Fibroblast of the aortic adventitia (primary cell): ENCODE measurements at places on chromosomes 3 and 15. TPM values are rescaled to one million over a fixed set of nuclear protein-coding genes. Genes with fewer than 3 reads are reported as not detected.

DNA sequence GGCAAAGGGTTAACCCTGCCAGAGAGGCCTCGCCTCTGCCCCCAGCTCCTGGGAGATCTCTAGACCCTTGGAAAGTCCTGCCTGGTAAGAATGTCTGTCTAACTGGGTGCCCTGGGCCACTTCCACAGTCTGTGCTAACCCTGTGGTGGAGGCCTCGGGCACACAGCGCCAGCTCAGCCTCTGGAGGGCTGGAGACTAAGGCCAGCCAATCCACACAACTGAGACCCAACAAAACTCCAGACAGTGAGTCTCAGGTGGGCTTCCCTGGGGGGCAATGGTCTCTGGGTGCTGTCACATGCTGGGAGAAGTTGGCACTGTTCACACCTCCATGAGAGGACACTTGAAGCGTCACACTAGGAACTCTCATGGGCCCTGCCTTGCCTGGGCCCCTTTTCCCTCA lies 19.5 kb downstream of the ZXDC start:
- DNase-seq = no peak

DNA sequence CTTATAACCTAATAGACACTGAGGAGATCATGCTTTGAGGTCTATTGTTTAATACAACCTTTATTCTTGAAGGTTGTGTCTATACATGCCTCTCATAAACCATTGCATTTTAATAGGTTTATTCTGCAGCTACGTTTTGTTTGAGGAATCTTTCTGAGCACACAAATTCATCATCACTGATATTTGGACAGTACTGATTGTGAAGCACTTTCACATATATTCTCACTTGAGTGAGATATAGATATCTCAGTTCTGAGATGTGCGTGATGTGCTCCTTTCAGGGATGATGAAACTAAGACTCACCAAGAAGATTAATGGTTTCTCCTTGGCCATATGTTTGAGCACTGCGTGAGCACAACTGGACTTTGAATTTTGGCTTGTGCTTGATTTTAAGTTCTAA lies 374.4 kb downstream of the LPP start:
- no peak for DNase-seq

GRCh38 chr3:15983232-15983631 lies 185.5 kb upstream of the ANKRD28 start:
- DNase-seq = peak; percentile 88

DNA sequence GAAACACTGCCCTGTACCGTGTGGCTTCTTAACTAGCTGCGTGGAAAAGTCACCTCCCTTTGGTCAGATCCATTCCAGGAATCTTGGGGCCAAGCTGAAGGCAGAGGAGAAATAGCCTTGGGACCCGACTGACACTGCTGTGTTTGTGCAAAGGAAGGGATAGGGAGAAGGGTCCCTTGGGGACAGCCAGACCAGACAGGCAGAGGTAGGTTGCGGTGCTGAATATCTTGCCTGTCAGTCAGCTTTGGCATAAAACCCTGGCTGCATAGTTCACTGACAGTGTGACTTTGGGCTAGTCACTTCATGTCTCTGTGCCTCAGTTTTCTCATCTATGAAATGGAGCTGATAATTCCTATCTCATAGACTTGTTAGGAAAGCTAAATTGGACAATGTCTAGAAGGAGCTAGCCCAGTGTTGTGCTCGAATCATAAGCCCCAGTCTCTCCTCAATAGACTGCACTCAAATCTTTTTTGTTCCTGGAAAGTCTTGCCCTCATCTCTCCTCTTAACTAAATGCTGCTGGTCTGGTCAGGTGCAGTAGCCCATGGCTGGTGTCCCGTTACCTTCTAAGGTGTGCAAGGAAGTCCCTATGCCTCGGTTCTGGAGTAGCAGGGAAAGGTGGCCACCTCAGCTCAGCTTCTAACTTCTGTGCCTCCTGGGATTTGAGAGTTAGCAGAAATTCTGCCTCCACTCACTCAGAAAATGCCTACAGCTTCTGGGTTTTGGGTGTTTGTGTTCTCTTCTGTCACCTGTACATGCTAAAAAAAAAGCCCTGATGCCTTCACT lies 25.8 kb downstream of the FGD5 start:
- DNase-seq = no peak

DNA sequence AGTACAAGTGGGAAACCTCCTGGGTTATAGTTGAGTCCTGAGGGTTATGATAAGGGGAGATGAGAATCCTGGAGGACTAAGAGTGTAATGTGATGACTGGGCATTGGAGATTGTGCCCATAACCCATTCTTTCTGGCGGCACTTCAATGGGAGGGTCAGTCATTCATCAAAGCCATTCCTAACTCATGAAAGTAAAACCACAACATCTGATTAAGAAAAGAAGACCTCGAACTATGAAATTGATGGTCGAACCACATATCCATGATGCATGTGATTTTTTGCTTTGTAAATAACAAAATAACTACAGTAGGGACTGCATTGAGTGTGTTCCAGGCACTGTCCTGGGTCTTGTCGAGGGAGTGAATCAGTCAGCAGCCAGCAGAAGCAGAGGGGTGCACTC lies 215.1 kb downstream of the SHQ1 start:
- DNase-seq = no peak

DNA sequence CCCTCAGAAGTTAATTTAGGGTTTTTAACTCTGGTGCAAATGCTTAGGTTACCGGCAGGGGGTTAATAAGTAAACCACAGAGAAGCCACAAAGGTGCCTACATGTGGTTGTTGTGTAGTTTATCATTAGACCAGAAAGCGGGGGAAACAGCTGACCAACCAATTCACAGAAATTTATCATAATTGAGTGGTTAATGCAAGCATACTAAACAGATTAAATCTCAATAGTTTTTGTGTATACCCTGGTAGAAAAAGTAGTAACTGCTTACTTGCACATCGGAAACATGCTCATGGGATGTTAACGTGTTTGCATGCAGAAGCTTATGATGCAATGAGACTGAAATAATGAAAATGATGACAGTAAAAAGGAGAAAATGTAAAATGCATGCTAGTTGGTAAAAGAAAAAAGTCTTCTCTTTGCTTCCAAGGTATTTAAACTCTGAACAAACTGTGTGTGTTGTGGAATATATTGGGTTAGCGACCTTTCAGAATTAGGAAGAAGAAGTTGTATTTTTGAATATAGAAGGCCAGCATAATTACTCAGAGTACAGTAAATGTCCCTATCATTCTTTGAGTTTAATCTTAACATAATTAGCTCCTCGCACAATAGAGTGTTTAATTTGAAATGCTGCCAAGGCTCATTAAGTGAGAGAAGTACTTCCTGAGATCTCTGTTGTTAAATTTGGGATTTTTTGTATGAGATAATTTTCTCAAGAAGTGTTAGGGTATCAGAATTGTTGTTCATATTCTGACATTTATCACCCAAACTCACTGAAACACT lies 316.2 kb downstream of the PTPRG start:
- peak; percentile 58 for DNase-seq

DNA sequence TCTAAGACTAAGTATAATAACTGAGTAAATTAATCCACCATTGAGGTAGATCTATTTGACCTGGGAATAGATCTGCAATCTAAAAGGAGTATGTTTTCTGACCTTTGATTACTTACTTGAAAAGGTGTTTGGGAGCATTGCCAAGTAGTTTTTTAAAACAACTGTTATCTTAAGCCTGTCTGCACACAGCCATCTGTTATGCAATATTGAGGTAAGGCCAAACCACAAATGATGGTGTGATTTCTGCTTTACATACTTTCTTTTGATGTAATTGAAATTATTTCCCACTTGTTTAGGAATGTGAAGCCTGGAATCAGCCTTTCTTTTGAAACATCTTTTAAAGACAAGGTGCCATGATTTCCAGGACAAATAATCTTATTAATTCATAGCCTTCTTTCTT lies 274.0 kb downstream of the BBX start:
- peak; percentile 90 for DNase-seq

DNA sequence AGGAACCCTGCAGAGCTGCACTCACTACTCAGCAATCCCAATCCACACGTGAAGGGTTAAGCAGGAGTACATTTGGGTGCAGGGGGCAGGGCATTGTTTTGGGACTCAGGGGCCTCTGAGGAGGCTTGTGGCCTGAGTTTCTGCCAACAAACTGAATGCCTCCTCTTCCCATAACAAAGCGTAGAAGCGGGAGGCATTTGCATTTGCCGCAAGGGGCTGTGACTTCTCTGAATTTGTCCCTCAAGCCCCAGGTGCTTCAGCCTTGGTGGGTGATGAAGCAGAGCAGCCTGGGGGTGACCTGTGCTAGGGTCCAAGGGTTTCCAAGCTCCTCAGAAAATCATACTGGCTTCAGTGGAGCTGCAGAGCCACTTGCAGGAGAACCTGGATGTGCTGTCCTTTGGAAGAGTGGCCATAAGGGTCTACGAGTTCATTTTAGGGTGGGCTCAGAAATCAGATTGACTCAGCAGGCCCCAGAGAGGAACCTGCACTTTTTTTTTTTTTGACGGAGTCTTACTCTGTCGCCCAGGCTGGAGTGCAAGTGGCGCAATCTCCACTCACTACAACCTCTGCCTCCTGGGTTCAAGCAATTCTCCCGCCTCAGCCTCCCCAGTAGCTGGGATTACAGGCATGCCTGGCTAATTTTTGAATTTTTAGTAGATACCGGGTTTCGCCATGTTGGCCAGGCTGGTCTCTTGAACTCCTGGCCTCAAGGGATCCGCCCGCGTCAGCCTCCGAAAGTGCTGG lies 1.4 kb upstream of the RPSA start:
- no peak for DNase-seq

- peak; percentile 20 for DNase-seq
Observed at GRCh38 chr3:117844676-117845075, 1135.1 kb downstream of the TUSC7 start.

DNA sequence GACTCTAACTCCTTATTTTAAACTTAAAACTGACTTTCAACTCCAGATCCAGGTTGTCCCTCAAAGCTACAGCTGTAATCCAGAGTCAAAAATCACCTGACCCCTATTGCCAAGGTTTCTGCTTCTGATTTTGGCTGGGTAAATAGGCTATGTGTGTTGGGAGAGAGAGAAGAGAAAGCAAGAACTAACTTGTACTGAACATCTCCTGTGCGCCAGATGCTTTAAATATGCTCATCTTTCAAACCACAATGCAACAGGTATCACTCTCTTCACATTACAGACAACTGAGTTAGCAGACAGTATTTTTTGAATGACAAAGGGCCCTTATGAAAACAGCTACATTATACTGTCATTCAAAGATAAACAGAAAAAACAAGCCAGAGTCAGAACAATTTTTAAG lies 7.0 kb downstream of the WWTR1 start:
- no peak for DNase-seq

GRCh38 chr15:47872208-47872607 lies 154.9 kb downstream of the SEMA6D start:
- DNase-seq = no peak

DNA sequence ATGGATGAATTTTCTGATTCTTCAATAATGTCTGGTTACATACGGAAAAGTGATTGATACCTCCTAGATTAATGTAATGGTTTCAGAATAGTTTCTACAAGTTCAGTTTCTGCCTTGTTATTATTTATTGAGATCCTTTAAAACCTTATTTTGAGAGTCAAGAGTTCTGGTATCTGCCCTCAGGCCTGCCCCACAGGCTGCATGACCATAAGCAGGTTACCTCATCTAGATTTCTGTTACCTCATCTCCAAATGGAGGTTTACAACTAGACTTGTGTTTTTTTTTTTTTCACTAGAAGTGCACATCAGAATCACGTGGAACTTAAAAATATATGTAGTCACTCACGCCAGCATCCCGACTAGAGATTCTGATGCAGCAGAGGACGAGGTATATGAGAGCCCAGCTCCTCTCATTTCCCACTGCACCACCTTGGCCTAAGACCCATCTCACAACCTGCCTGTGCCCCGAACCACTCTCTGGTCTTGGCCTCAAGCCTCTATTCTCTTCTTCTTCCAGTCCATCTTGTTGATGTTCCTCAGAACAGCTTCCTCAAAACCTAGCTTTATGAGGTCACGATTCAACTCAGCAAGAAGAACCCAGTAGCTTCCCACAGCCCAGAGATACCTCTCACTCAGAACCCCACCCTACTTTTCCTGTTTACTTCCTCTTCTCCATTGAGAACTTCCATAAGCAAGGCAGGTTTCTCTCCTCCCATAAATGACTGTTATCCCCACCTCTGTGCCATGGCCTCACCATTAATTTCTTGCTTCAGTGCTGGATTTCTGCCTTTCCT lies 353.4 kb downstream of the CHST2 start:
- no peak for DNase-seq

- DNase-seq = no peak
Observed at GRCh38 chr15:68789534-68790241, 31.0 kb downstream of the ANP32A start.

DNA sequence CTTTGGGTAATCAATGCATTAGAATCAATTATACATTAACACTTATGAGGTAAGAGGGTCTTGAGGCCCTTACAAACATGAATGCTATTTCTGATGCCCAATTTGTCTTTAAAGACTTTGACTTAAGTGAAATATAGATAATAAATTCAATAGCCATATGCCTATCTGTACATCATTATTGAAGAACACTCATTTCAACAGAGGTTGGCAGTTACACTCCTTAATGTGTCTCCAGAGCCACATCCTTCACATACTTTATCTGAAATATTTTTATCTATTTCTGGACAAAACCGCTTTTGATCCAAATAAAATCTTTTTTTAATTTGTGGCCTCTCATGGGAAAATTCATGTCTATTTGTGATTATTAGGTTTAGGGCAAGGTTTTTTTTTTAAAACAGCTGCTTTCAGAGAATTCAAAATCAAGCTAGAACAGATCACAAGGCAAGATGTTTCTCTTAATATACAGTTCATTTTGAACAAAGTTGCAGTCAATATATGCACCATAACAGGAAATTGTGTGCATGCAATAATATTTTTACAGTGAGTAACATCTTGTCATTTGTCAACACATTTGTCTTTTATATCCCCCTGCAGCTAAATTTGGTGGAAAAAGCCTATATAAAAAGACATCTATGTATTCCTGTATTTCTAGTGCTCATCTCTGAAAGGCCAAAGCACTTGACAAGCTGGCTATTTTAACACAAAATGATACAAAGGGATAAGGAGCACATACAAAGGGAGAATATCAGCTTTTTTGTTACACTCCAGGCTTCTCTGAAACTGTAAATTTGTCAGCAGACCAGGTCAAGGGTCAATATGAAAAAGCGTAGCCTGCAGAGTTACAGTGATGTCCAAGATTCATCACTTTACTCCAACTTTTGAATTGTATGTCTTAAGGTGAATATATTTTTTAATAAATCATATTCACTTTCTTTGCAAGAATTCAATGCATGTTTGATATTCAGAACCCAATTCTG lies 146.2 kb upstream of the DPH6 start:
- no peak for DNase-seq

DNA sequence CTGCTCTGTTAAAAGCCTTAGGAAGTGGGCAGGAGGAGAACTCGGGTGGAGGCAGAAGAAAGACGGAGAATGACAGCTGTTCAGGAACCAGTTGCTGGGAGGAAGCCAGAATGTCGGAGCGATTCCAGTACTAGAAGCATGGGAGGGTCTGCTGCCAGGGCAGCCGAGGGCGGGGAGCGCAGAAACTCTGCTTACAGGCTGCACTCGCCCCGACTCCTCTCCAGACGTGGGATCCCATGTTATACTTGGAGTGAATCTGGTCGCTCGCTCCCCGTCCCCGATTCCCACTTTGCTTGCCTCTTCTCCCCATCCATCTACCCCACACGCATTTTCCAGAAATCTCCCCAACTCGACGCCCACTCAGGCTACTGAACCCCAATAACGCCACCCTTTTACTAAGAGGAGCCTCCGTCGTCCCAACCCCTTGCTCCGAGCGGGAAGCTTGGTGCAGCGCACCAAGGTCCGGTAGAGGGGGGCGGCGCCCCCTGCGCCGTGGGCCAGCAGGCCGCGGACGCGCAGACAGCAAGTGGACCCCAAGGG lies 665 bp downstream of the GATM start:
- no peak for DNase-seq

Gene GUCA1C
- not detected in 2 replicates for total RNA-seq

Gene ENTPD3
- 0.36 TPM in 1 of 2 replicates, not detected in the other for total RNA-seq

Gene ARGFX
- not detected in 2 replicates for total RNA-seq

Gene EFCC1
- total RNA-seq = not detected in 2 replicates

Gene IGSF11
- total RNA-seq = not detected in 2 replicates
